D721Med (cell line): ENCODE measurements at places on chromosomes 4 and X.

DNA sequence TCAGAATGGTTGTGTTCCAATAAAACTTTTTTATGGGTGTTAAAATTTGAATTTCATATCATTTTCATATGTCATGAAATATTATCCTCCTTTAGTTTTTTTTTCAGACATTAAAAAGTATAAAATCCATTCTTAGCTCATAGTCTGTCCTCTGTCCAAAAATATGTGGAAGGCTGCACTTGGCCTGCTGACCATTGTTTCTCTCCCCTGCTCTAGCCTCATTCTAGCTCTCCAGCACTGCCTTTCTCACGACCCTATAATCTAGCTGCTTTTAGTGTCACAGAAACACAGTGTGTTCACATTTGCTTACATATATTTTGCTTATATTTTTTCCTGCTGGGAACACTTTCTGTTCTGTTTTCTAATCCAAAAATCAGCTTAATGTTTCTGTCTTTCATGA is 165.0 kb upstream of the ANK2 start:
- no peak for DNase-seq

DNA sequence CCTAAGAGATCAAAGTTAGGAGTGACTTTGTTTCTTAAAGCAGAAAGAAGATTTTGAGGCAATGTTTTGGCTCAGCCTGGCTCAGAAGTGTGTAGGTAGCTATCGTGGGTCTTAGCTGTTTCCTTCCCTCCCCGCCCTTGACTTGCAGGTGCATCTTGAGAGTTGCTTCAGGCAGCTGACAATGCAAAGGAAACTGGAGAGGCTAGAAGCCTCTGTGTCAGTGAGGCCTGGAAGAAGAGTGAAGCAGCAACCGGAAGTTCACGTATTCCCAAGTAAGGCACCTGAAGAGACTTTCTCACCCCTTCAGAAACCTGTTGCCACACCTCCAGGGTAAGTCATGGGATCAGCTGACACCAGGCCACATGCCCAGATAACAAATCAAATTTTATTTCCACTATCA is 10.6 kb upstream of the XKRX start:
- no peak for DNase-seq

DNA sequence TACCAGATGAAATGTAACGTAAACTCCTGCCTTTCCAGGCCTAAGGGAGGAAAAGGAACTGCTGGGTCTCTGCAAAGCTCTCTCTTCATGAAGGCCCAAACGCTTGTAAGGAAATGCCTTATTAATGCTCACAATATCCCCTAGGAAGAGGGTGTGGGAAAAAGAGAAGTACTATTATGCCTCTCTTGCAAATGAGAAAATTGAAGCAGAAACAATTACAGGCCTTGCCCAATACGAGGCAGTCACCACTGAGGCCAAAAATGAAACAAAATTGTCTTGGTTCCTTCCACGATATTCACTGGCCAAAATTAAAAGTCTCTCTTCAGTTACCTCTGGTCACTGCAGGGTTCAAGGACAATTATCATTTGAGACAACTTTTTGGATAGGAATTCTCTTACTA is 3.2 kb downstream of the SCARB2 start:
- DNase-seq: no peak

- no peak for DNase-seq
Observed at GRCh38 chrX:107451731-107452130, 2.3 kb downstream of the FRMPD3 start.

DNA sequence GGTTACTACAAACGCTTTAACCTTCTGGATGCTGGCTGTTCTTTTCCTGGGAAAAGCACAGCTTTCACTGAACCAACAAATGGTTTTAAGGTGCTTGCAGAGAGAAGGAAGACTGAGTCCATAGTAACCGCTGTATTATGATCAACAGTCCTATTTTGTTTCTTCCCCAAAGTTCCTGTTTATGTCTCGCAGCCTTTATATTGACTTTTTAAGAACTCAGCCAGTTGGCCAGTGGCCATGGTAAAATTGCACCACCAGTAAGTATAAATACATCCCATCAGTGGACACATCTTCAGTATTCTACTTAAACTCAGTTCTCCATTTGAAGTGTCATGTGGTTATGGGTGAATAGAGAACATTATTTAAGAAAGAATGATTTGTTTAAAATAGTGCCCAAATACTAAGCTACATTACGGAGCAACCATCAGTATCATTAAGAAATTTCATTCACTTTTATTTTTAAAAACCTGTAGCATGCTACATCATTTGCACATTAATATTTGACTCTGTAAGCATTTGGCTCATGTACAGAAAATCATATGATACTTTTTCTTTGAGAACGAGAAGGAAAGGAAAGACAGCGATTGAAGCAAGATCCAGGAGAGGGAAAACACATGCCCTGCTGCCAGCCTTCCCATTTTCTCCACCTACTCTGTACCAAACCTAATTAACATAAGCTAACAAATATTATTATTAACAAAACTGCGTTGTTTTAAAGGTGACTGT is 287.0 kb downstream of the ARHGAP24 start:
- no peak for DNase-seq

- no peak for DNase-seq
Observed at GRCh38 chr4:22932326-22932725, 239.6 kb downstream of the GBA3 start.

GRCh38 chr4:83548151-83548905 is 12.4 kb downstream of the GPAT3 start:
- no peak for DNase-seq

DNA sequence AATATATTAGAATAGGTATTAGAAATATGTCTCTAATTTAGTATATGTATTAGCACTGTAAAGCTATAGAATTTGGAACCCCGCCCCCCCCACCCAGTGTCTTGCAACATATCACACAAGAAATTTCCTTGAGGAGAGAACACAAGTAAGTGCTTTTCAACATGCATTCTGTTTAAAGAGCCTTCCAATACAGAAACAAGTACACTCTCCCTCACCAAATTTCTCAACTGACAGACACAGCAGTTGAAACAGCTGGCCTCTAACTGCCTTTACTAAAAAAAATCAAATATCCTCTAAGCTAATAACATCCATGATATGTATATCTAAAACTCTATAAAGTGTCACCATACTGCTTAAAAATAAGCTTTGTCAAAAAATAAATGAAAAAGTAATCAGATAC is 12.4 kb downstream of the CAMK2D start:
- DNase-seq: no peak

DNA sequence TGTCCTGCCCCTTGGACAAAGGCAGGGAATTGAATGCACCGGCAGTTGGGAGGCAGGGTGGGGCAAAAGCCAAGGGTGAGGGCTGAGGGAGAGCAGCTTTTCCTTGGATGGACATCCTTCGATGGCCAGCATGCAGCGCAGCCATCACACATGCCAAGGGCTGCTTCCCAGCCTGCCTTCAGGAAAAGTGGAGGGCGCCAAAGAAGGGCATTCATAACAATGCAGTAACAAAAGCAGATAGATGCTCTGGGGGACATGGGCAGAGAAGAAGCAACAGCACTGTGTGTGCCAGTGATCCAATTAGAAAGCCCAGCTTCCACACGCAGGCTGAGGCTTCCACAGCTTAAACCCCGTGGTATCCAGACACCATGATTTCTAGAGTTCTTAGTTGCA is 71.5 kb downstream of the TSPAN5 start:
- DNase-seq: no peak

- no peak for DNase-seq
Observed at GRCh38 chrX:4043951-4044350, 330.5 kb upstream of the PRKX start.

- DNase-seq: no peak
Observed at GRCh38 chrX:23787745-23788118, 4.8 kb downstream of the SAT1 start.

GRCh38 chr4:13452927-13453579 is 31.1 kb downstream of the RAB28 start:
- no peak for DNase-seq

DNA sequence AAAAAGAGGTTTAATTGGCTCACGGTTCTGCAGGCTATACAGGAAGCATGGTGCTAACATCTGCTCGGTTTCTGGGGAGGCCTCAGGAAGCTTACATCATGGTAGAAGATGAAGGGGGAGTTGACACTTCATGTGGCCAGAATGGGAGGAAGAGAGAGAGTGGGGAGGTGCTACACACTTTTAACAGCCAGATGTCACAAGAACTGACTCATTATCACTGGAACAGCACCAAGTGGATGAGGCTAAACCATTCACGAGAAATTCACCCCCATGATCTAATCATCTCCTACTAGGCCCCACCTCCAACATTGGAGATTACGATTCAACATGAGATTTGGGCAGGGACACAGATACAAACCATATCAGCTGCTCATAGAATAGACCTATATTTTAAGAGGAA is 255.8 kb downstream of the OPHN1 start:
- no peak for DNase-seq

DNA sequence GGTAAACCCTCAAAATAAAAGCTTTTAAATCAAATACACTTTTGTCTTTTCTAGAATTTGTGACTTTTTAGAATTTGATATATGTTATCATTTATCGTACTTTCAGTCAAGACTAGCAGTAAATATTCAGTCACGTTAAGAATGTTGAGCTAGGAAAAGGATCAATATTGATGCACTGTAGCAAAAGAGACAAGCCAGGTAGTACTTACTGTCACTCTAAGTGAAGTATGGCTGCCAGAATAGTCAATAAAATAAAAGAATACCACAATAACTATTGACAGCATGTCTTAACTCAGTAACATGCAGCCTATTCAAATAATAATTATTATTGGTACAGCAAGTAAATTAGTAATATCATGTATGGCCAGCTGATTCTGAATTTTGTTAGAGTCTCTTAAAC is 43.6 kb upstream of the GPRIN3 start:
- DNase-seq: no peak

- DNase-seq: no peak
Observed at GRCh38 chr4:168666531-168666930, 169.7 kb downstream of the PALLD start.

GRCh38 chrX:27679281-27679680 is 89.1 kb downstream of the DCAF8L2 start:
- no peak for DNase-seq

- DNase-seq: no peak
Observed at GRCh38 chr4:10694828-10695209, 10.3 kb upstream of the CLNK start.

DNA sequence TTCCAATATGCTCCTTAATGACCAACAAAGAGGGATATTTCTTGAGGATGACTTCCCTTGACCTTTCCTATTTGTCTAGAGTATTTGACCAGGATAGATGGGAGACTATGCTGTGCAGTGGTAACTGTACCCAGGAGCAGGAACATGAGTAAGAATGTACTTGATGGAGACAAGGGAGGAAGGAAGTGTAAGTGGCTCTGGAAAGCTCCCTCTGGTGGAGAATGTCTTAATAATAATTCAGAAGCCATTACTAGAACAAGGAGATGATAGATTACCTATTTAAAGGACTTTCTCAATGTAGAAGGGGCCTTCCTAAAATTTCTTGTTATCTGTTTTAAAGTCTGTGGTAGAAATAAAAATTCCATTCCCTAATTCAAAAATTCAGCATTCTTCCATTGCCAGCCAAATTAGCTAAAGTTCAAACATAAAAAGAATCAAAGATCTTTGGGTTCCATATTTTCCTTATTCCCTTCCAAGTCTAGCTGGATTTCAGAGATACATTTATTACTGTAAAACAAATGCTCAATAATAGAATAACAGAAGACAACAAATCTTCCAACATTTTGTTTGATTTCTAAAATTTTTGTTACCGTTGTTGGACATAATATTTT is 83.8 kb downstream of the GRID2 start:
- DNase-seq: no peak

GRCh38 chr4:128060121-128060698 is 902 bp upstream of the LARP1B start:
- no peak for DNase-seq

GRCh38 chr4:52976523-52977230 is 114.6 kb downstream of the RASL11B start:
- DNase-seq: no peak

- no peak for DNase-seq
Observed at GRCh38 chr4:153001626-153002025, 65.5 kb downstream of the FHDC1 start.

GRCh38 chrX:71604796-71605568 is 13.3 kb downstream of the CXCR3 start:
- no peak for DNase-seq

GRCh38 chrX:70488856-70489255 is 44.2 kb downstream of the DLG3 start:
- DNase-seq: no peak

DNA sequence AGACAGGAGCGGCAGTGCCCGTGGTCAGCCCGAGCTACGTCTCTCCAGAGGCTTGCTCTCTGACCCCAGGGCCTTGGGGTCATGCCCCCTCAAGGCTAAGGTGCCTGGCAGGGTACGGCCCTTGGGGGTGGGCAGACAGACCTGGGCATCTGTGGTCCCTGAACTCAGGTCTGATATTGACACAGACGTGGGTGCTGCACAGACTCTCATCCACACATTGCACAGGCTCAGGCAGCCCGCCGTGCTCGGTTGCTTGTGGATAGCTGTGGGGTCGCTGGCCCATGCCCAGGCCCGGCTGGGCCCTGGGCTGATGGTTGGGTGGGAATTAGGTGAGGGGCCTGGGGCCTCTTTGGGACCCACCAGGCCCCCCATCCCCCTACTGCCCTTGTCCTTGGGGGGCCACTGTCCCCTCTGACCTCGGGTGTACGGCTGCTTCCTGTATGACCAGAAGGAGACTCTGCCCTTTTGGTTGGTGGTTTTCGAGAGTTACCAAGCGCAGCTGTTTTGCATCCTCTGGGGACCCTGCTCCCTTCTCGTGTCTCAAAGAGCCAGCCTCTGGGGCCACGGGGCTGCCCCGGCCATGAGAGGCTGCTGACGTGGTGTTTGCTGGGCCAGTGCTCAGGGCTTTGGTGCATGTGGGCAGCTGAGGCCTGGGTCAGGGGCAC is 10.1 kb downstream of the FGFRL1 start:
- DNase-seq: no peak

- no peak for DNase-seq
Observed at GRCh38 chr4:76732246-76732645, 165.7 kb downstream of the SOWAHB start.

GRCh38 chr4:105417624-105418023 is 56.2 kb downstream of the PPA2 start:
- DNase-seq: no peak

- DNase-seq: no peak
Observed at GRCh38 chrX:21745756-21746155, 12.2 kb downstream of the SMPX start.
